ENCODE measurements at places on chromosomes 2 and 18.

DNA sequence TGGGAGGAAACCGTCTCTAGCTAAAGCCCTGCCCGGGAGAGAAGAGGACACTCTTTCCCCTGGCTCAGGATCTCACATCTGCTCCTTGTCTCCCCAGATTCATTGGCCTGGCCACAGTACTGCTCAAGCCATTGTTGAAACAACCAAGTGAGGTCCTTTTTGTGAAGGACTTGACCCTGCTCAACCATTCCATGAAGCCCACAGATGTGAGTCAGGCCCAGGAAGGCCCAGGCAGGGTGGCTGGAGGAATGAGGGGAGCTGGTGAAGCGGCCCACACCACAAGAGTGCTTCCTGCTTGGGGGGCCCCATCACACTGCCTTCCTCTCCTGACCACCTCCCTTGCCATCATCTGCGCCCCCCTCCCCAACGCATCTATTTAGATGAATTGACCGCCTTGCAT is 5.1 kb downstream of the FER1L5 start:
- DNase-seq, result no peak

DNA sequence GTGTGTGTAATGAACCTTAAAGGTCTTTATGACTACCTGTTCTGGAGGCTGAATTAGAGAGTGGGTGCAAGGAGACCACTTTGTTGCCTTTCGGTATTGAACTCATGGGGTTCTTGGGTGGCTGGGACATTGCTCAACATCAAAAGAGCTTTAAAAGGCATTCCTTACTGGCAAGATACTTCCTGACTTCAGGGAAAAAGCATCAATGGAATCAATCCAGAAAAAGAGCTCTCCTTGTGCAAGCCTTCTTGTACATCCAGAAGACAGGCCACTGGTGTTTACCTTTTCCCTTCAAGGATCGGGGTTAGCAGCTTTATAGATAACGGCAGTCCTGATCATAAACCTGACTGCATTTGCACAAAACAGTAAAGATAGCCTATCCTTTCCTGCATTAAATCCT is 9.5 kb downstream of the PNO1 start:
- no peak for DNase-seq

GRCh38 chr2:240149943-240150784 is 9.7 kb upstream of the OTOS start:
- peak; percentile 15 for DNase-seq

GRCh38 chr2:37866171-37866934 is 58.7 kb upstream of the RMDN2 start:
- no peak for DNase-seq

GRCh38 chr2:96580771-96581170 is 44.2 kb downstream of the ARID5A start:
- DNase-seq, result no peak

DNA sequence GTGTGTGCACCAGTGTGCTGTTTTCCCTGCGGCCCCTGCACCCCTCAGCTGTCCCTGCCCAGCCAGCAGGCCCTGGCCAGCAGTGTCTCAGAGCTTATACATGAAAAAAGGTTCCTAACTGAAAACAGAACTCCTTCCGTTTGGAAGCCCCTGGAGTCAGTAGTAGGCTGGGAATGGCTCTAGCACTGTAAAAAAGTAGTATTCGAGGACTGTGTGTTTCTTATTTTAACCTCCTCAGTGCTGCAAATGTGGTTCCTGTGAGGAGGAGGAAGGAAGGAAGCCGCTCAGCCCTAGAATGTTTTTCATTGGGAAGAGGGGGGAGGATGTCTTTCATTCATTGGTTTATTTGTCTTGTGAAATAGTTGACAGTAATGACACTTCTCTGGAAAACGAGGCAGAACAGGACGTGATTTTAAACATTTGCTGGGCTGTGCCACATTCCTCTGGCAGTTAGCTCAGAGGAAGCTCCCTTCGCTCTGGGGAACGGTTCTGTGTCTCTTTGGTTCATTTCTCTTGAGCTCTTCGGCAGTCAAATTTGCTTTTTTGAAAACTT is 103.5 kb downstream of the SPTBN1 start:
- peak; percentile 69 for DNase-seq

DNA sequence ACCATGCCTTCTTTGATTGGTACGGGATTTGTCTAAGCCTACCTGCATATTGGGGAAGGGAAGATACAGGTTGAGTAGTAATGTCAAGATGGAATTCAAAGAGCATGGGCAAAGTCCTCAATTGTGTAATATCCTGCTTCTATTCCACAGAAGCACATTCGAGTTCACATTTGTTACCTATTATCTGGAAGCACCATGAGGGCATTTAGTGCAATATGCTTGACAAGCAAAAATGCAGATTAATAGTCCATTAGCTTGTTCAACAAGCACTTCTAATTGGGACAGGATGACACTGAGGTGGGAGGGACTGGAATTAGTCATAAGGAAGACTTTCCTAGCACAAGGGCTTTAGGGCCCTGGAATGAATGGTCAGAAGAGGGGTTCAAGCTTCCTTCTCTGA is 40.5 kb downstream of the MYO5B start:
- no peak for DNase-seq

DNA sequence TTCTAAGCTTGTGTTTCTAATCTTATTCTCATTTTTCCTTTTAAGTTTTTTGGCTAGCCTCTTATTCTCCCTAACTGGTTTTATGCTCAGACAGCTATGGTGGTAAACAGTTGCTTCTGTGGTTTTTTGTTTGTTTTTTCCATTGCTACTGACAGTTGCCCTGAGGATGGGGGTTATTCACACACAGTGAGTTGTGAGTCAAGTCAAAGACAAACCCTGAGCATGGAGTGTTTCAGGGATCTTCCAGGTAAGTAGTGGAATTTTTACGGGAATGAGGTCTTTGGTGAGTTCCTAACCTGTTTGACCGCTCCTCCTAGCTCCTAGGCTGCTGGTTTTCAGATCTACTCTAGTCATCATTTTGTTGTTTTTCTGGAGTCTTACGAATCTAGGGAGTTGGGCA is 162.8 kb downstream of the ZNF407 start:
- DNase-seq, result no peak

DNA sequence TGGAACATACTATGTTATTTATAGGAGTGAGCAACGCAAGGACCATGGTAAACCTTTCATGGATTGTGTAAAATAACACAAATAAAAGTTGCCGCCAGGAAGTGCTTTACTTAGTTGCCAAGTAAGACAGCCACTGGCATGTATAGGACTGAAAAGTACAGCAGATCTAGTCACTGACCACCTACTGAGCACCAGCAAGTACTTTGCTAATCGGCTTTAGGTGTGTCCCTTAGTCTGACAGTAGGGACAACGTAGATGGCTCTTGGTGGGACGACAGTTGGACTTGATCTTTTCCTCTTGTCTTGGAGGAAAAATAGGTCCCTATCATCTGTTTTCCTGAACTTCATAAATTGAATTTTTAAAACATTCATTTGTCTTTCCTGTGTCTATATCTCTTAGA is 13.6 kb upstream of the CXXC1 start:
- DNase-seq, result no peak

DNA sequence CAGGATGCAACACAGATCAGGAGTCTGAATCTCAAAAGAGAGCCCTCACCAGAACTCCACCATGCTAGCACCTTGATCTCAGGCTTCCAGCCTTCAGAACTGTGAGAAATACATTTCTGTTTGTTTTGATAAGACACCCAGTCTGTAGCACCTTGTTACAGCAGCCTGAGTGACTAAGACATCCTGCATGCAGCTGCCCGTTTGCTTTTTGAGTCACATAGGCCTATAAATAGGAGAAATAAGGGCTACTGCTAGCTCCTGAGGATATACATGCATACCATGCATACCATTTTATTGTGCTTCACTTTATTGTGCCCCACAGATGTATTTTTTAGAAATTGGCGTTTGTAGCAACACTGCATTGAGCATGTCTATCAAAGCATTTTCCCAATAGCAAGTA is 337.8 kb downstream of the CDH2 start:
- DNase-seq, result peak; percentile 94

DNA sequence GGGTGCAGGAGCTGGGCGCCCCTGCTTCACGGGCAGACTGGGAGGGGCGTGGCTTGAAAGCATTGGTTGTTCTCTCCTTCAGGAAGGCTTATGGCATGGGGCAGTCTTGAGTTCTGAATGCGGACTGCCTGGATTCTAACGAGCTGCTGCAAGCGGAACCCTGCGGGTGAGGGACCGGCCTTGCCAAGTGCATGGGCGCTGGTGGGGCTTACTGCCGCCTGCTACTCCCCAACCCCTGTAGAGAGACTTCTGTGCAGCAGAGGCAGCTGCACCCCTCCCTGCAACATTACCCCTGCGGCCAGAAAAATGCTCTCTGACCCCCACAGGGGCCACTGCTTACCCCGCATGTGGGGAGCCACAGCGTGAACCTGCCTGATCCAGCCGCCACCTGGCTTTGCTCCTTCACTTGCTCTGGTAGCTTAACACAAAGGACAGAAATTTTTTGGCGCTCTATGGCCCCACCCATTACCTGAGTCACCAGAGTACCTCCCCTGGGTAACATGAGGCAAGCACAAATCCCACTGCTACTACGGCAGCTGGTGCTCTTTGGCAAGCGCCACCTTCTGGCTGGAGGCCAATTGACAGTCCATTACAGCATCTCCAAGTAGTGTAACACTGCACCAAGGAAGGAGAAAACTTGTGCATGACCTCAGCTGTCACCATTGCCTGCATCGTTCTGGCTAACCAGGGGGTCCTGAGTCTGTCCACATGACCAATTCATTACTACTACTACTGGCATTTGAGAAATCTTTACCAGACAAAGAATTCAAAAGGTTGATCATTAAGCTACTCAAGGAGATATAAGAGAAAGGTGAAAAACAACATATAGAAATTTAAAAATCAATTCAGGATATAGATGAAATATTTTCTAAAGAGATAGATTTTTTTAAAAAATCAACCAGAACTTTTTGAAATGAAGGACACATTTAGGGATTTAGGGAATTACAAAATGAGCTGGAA is 35.4 kb downstream of the MYL12B start:
- peak; percentile 96 for DNase-seq

DNA sequence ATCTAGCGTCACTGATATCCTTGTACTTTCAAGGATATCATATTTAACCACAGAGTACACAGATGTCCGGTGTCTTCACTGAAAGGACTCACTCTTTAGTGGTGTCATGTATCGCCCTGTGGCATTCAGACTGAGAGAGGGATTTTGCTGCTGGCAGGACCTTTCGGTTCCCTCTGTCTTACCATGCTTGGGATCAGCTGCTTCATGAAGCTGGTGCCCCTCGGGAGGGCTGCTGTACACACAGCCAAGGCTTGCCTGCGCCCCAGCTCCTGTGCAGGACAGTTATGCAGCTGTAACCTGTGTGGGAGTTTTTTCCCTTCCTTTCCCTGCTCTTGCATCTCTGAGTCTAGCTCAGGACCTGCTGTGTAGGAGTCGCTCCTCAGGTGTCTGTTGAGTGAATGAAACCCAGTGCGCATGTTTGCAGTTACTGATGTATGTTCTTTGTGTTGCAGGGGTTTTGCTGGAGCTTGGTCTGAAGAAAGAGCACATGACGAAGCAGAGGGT is 64.4 kb downstream of the GREB1 start:
- no peak for DNase-seq

- DNase-seq, result no peak
These were observed 204.2 kb downstream of the L3MBTL4 start for GRCh38 chr18:6210349-6211173.

DNA sequence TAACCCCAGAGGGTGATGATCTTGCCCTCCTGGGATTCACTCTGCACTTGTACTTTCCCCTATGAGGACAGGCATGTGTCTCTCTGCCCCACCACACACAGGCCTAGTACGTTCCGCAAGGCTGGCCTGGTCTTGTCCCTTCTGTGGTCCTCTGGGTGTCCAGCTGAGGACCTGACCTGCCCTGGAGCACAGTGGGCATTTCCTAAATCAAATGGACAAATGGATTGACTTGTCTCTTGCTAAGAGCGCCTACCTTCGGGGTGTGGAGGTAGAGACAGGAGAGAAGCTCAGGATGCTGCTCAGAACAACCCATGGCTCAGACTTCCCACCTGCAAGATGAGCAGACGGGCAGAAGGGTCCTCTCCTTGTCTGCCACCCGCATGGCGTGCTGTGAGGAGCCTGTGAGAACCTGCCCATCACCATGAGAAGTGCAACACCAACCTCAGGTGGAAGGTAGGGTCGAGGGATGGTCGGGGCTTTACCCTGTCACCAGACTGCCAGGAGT is 133.6 kb downstream of the MYCN start:
- DNase-seq, result no peak

DNA sequence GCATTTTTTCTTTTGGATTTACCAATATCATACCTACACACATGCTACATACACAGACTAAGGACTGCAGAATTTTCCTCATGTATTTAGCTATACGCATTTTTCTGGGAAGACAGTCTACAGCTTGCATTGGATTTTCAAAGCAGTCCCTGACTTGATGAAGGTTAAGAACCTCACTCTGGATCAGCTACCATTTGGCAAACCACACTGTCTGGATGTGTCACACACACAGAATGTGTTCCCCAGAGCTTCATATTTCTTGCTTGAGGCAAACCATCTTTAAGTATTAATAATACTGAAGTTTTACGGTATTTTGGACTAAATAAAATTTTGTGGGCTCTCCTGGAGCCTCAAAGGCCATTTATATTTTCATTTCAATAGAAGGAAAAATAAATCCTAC is 102.3 kb downstream of the TCF4 start:
- DNase-seq, result peak; percentile 70

DNA sequence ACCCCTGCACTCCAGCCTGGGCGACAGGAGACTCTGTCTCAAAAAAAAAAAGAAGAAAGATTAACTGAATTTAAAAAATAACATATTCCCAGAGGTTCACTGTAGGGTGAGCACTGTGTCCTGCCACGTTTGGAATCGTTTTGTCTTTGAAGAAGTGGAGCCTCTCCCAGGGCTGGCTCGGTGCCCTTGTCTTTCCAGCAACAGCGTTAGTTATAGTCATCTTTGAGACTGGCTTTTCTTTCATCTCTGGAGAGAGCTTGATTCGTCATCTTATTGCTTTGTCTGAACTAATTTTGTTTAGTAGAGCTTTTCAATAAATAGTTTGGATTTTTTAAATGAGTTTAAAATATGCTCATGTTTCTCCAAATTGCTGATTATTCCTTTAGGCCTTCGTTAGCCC is 50.5 kb downstream of the IMPA2 start:
- DNase-seq, result peak; percentile 57

DNA sequence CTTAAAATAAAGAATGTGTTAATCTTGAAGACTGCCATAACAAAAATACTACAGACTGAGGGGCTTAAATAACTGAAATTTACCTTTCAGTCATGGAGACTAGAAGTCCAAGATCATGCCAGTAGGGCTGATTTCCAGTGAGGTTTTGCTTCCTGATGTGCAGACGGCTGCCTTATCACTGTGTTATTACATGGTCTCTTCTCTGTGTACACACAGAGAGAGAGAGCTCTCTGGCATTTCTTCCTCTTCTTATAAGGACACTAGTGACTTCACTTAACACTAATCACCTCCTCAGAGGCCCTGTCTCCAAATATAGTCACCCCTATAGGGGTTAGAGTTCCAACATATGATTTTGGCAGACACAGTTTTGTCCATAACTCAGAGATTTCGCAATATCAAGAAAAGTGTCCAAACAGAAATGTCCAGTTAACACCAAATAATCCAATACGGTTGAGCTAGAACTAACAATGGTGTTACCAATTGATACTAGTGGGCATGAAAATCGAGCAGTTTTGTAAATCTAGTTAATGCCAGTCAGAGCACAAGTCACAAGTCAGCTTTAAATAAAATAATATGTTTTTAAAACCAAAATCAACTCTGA is 399.8 kb downstream of the ADCYAP1 start:
- no peak for DNase-seq
